ENCODE measurements at places on chromosomes 7 and 10.

DNA sequence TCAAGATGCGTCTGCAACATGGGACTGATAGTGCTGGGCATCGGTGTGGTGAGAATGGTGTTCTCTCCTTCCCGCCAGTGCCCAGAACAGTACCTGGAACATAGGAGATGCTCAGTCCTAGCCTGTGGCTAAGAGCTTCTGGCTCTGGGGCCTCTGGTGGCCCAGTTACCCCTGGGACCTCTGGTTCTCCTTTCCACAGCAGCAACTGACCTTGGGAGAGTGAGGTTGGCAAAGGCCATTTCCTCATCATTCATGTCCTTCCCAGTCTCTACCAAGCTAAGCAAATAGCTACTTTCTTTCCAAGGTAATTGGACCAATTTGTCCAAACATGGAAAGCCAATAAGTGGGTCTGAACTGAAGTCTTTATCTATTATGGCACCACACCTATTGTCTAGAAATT is 11.6 kb upstream of the GOLGA7B start:
- DNase-seq: no peak

GRCh38 chr7:158473946-158474345 is 113.7 kb downstream of the PTPRN2 start:
- no peak for DNase-seq

- no peak for DNase-seq
These were observed 100.2 kb downstream of the GPR85 start for GRCh38 chr7:112986256-112987031.

- no peak for DNase-seq
These were observed 58.1 kb downstream of the PODXL start for GRCh38 chr7:131498237-131498885.

DNA sequence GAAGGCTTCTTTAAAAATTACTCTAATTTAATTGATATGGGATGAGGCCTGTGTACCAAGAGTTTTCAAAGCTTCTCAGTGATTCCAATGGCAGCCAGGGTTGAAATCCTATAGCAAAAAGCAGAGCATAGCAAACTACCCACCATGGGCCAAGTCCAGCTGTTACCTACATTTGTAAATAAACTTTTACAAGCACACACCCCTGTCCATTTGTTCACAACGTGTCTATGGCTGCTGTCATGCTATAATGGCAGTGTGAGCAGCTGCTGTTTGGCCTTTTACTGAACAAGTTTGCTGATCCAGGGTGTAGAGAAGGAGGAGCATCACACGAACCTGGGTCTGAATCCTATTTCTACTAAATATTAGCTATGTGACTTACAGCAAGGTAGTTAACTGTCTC is 50.0 kb downstream of the NPY start:
- no peak for DNase-seq

- DNase-seq: no peak
These were observed 24.7 kb upstream of the SEMA3A start for GRCh38 chr7:84219310-84219709.

- DNase-seq: no peak
These were observed 76.5 kb downstream of the BMPER start for GRCh38 chr7:33981671-33982424.

DNA sequence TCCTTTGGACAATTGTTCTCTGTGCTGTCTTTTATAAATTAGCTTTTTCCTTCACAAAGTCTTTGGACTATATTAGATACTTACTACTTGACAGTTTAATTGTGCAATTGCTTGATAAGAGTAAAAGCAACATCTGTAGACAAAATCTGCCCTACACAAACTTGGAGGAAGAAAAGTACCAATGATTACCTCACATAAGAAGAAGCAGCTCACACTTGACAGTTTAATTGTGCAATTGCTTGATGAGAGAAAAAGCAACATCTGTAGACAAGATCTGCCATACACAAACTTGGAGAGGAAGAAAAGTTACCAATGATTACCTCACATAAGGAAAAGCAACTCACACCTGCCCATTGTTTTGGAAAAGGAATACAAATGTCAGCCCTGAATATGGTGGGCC is 17.1 kb upstream of the SCIN start:
- DNase-seq: no peak

DNA sequence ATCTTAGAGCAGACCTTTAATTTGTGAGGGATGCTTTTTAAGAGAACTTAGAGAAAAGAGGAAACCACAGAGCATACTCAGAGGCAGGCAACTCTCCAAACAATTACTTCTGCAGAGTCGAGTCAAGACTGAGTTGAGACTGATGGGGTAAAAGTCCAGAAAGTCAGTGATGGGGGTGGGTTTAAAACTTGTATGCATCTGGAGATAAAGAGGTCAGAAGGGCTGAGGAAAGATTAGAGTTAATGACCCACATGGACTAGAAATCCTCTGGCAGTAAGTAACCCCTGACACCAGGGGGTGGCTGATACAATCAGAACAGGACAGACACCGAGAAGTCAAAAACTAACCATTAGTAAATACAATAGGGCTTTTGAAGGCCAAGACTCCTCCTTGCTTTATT is 42.4 kb upstream of the SEPTIN7 start:
- no peak for DNase-seq

- peak; percentile 49 for DNase-seq
These were observed 7.2 kb upstream of the MBL2 start for GRCh38 chr10:52779541-52780390.

- DNase-seq: no peak
These were observed at the start of gene NPC1L1 for GRCh38 chr7:44541028-44541869. Gene NPC1L1 (minus strand): TSS chr7:44541330. CDS start chr7:44541259, 71 bp downstream.

- no peak for DNase-seq
These were observed 356.6 kb downstream of the PAXIP1 start for GRCh38 chr7:154646126-154647013.

DNA sequence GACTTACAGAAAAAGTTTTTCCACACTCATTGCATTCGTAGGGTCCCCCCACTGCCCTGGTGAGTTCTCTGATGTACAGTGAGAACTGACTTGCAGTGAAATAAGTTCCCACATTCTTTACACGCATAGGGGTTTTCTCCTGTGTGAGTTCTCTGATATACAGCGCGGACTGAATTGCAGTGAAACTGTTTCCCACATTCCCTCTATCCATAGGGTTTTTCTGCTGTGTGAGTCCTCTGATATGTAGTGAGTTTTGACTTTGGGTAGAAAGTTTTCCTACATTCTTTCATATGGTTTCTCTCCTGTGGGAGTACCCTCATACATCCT is 147.0 kb downstream of the GLRX3 start:
- no peak for DNase-seq

DNA sequence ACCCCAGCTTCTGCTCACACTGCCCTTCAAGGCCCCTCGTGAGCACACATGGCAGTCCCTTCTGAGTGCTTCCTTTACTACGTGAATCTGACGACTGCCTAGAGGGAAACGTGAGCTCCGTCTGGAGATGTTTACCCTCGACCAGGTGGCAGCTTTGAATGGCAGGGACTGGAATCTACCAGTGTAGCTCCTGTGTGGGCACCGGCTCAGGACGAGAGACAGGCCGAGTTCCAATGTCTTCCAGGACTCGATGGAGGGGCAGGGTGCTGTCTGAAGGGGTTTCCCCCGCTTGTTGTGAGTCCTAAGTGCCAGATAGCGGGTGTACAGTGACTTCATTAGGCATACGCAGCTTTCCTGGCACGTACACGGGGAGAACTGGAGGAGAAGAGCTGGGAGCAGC is 229.9 kb downstream of the ADARB2 start:
- DNase-seq: no peak

- DNase-seq: no peak
These were observed 6.6 kb downstream of the GNA12 start for GRCh38 chr7:2837496-2837895.

GRCh38 chr7:100380196-100380595 is 6.9 kb downstream of the PILRA start:
- no peak for DNase-seq

- DNase-seq: no peak
These were observed 1.7 kb upstream of the UPP1 start for GRCh38 chr7:48087349-48087748.

- DNase-seq: no peak
These were observed 65.4 kb downstream of the MGAM2 start for GRCh38 chr7:142176901-142177300.

- DNase-seq: no peak
These were observed 212.4 kb downstream of the DGKI start for GRCh38 chr7:137634356-137634755.

DNA sequence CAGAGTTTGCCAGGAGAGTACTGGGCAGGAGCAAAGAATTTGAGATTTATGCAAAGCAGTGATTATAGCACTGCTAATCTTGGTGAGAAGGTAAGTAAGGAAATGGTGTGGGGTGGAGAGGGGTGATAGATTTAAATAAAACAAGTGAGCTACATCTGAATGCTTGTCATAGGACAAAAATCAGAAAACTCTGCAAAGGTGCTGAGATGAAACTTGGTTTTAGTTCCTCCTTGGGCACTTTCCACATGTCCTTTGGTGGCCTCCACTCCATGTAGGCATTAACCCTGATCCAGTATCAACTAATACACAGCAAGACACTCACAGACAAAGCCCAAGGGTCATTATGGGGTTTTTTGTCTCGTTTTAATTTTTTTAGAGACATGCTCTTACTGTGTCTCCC is 25.7 kb upstream of the FAM107B start:
- no peak for DNase-seq

- DNase-seq: no peak
These were observed 178.1 kb upstream of the GRB10 start for GRCh38 chr7:50960621-50961310.

All from thyroid gland (tissue), 4 donors.